ENCODE measurements at places on chromosomes 5 and 9.

DNA sequence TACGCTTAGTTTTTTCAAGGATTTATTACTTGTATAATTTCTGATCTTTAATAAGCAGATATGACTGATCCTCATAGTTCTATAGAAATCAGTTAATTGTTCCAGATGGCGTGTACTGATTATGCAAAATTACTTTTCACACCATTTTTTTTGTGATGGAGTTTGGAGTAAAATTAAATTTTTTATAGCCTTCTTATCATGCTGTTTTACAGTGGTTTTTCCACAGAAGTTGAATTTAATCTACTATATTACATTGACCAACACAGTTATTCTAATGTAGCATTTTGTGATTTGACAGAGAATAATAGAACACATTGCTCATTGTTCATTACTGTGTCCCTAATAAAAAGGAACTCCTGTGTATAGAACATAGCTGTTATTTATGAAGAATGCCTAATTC lies 111.1 kb downstream of the MVB12B start:
- no peak for DNase-seq

- no peak for DNase-seq
These were observed 17.0 kb upstream of the NTNG2 start for GRCh38 chr9:132144708-132145365.

GRCh38 chr9:120755810-120756434 lies 37.3 kb downstream of the FBXW2 start:
- DNase-seq, result peak; percentile 64

DNA sequence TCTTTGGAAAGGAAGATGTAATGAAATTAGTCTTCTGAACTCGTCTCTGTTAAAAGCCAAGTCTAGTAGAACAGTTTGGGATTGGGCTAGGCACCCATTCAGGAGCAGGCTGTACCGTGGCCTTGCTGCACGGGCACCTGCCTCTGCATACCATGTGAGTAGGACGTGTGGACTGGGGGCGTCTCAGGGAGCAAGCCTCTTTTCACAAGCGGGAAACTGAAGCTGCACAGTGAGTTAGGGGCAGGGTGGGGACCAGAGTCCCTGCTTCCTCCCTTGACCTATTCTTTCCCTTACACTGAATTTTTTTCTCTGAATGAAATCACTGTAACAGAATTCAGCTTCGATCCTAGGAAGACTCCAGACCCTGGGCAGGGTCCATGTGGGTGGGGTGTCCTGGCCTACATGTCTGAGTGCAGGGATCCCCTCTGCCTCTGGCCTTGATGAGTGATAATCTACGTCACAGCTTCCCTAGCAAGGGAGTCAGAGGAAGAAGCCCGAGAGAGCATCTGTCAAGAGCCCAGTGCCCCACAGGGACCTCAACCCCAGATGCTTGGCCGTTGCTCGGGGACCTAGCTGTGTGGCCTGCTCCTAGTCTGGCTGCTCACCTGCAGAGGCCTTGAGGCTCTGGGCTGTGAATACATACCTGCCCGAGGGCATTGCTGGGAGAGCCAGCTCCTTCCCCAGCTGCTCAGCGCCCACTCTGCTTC lies 15.1 kb downstream of the PHF2 start:
- no peak for DNase-seq

DNA sequence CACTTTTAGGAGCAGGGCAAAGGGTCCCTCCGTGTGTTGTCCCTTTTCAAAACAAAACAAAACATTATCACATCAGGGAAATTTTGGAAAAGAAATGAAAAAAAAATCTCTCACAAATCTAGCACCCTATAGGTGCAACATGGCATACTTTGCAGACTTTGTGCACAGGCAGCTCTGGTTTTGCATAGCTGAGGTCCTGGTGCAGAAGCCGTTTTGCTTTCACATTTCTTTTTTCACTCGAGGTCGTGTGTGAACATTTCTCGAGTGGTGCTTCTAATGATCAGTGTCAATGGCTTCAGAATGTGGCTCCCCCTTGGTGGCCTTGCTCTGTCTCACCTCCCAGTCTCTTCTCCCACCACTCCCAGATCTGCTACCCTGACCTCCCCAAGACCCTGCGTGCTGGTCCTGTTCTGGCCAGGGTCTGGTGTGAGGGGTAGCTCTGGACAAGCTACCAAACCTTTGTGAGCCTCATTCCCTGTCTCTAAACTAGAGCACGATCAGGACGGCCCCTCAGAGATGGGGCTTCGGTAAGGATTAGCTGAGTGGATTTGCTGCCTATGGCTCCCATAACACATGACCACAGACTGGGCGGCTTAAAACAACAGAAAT lies 258.0 kb downstream of the NSG2 start:
- no peak for DNase-seq

- no peak for DNase-seq
These were observed 9.7 kb upstream of the PPIC start for GRCh38 chr5:123046222-123046621.

DNA sequence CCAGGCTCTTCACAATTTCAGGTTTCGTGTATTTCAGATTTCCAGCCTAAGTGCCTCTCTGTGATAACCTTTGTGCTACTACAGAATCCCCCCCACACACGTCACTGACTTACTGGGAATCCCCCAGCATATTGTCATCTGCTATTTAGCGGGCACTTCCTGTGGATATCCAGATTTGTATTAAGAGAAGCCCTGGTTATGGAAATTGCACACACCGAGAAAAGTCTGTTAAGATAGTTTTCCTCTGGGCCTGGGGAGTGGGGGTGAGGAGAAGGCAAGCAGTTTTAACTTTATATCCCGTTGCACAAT lies 269.9 kb downstream of the MED10 start:
- no peak for DNase-seq

GRCh38 chr5:122192497-122193496 lies 63.5 kb downstream of the ZNF474 start:
- DNase-seq, result peak; percentile 58

All from NCI-H460 (cell line).